ENCODE measurements at places on chromosomes 1 and 21.

DNA sequence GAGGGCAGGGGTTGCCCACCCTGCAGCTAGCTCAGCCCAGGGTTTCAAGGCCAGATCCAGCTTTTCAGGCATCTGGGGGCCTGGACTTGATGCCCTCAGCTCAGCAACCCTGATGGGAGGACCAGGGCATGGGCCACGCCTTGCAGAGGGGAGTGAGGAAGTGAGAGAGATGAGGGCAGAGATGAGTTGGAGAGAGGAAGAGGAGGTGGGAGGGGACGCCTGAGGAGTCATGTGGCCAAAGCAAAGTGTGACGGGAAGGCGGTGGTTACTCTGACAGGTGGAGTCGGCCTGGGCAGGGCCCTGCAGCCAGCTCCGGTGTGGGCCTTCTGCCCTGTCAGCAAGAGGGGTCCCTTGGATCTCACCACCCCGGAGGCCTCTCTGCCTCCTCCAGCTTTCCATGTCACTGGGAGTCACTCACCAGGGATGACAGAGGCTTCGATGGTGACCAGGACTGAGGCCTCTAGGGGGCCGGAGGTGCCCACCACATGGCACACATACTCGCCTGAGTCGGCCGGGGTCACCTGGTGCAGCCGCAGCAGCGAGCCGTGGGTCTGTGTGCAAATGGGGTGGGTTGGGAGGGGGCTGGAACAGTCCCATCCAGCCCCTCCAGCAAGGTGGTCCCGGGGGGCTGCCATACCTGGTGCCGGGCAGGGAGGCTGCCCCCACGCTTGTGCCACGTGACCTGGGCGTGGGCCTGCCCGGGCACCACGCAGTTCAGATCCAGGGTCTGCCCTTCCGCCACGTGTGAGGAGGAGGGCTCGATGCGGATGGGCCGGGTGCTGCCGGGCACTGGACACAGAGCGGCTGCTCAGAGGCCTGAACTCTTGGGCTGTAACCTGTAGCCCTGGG lies 40.4 kb downstream of the LDLRAD2 start:
- no peak for DNase-seq

GRCh38 chr1:207298636-207299398 lies 22.7 kb upstream of the CD55 start:
- DNase-seq: no peak

DNA sequence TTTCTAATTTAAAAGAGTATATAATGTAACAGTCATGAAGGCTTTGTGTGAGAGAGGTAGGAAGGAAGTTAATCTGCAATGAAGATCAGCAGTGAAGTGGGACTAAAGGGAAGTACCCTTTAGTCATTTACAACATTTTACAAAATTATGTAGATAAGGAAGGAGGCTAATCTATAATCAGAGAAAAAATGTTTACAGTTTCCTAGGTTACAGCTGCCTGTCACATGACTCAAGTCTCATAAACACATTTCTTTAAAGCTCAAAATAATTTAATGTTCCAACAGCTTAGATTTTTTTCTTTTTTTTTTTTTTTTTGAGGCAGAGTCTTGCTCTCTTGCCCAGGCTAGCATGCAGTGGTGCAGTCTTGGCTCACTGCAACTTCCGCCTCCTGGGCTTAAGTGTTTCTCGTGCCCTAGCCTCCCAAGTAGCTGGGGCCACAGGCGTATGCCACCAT lies 26.2 kb upstream of the CAP1 start:
- DNase-seq: no peak

DNA sequence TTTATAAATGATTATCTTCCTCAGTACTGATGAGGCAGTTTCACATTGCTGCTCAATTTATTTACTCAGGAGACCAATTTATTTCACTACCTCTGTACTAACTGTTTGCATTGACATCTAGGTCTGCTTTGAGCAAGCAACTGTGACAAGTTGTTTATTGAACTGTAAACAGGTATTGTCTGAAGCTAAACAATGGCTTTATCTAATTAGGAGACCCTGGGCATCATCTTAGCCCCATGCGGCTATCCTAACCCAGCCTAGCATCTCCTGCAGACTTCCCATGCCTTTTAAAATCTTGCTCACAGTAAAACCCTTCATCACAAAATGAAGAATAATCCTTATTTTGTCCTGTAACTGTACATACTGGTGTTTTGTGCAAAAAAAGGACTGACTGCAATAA lies 348.2 kb downstream of the RWDD3 start:
- no peak for DNase-seq

- DNase-seq: no peak
These were observed 55.6 kb upstream of the MYOCOS start for GRCh38 chr1:171566467-171566866.

DNA sequence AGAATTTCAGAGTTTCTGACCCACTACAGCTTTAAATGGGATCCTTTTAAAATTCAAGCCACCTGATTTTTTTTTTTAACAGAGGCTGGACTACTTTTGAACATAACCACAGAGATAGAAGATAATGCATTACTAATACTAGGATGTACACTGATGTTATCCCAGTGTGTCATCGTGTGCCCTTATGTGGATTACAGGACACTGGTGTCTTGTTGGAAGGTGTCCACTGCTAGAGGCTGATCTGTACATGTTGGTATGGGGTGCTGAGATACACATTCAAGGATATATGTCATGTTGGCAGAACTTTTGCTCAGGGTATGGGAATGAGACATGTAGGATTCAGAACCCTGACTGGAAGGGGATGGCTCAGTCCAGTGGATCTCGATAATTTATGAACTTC lies 56.3 kb downstream of the INAVA start:
- DNase-seq: no peak

- no peak for DNase-seq
These were observed 550 bp downstream of the TMPRSS3 start for GRCh38 chr21:42395302-42395701.

DNA sequence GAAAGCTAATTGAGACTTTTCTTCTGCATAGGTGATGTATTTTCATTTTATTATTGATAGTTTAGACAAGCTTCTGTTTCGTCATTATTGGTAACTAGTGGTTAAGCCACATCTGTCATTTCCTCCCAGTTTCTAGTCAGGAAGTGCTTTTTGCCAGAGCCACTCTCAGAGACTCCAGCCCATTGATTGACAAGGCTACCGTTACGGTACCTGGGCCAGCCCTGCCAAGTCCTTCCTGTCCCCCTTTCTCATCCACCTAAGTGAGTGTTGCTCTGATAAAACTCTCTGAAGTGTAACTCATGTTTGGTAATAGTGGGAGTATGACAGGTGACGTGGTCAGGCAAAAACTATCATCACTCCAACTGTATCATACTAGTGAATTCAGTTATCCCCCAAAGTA lies 29.6 kb upstream of the AGL start:
- no peak for DNase-seq

GRCh38 chr1:63713041-63713440 lies 60.8 kb upstream of the ROR1 start:
- no peak for DNase-seq

DNA sequence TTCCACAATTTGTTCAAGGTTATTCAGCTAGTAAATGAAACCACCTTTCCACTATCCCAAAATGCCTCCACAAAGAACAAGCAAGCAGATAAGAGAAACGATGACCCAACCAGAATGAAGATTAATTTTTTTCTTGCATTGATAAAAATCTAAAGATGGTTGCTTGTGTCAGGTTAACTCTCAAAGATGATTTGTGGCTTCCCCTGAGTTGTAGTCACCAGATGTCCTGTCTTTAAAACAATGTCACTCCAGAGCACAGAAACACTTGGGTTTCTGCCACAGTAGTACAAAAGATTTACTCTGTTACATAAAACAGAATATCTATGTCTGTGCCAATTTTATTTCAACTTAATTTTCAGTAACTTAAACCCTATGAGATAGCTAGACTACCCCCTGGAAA lies 11.4 kb upstream of the CCDC17 start:
- no peak for DNase-seq

GRCh38 chr1:229991724-229992333 lies 75.2 kb upstream of the GALNT2 start:
- no peak for DNase-seq

DNA sequence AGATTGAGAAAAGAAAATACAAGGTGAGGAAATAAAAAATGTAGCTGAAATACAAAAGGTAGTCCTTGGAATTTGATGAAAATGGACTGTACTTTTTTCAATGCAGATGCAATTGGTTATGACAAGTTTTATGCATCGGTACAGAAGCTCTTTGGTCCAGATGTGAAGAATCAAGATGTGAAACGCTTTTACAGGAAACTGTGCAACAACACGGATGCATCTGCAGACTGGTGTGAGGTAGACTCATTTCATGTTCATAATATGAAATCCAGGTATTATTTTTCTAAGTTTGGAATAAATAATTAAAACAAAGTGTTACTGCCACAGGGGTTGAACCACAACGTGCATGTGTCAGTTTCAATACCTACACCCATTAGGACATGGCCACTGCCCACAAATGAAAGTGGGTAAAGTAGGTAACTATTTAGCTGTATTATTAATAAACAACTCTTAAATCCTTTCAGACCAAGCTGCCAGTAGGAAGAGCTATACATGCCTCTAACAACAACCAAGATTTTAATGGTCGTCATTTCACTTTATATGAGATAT lies 8.4 kb downstream of the WDR64 start:
- DNase-seq: no peak

GRCh38 chr1:155859881-155860871 lies 809 bp downstream of the SYT11 start:
- peak; percentile 78 for DNase-seq

- DNase-seq: peak; percentile 48
These were observed 386.3 kb downstream of the DISC1 start for GRCh38 chr1:232012773-232013386.

DNA sequence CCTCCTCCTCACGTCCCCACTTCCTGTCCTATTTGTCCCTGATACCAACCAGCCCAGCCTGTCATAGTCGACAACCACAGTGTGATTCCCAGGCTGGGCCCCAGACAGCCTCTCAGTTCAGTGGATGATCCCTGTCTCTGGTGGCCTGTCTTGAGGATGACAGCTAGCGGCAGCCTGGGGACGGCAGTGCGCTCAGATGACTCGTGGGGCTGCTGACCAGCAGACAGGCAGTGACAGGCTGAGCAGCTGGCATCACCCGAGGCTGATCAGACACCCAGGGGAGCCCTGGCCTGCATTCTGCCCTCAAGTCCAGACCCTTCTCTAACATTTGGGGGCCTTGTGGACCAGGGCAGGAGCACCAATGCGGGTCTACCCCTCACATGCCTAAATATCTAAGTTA lies 21.0 kb downstream of the NKAIN1 start:
- no peak for DNase-seq

- no peak for DNase-seq
These were observed 16.1 kb downstream of the C1orf52 start for GRCh38 chr1:85243372-85243771.

GRCh38 chr1:184075055-184076029 lies 23.8 kb downstream of the TSEN15 start:
- peak; percentile 30 for DNase-seq

GRCh38 chr1:240343966-240344365 lies 252.3 kb downstream of the FMN2 start:
- DNase-seq: no peak

GRCh38 chr1:87956072-87956471 lies 627.4 kb downstream of the LMO4 start:
- DNase-seq: peak; percentile 77

Data from AG08396 (cell line).